Activated T-cell treated with anti-CD3 and anti-CD28 coated beads, Interleukin-2, amount 50 U/mL, for 24 hours (primary cell): ENCODE measurements at places on chromosomes 3 and 15.

- peaks cover 51% of the 10 kb centered on the region for H3K4me1 ChIP-seq
- peaks cover 20% of the 10 kb centered on the region for H3K36me3 ChIP-seq
- DNase-seq, result no peak
These were observed 103.5 kb downstream of the LPP start for GRCh38 chr3:188257384-188258026.

- no peak for DNase-seq
- no peak overlapping the region for H3K4me3 ChIP-seq
- H3K4me1 ChIP-seq, result peaks cover 12% of the 10 kb centered on the region
- no peaks in the 10 kb centered on the region for H3K27me3 ChIP-seq
- no peak overlapping the region for H3K27ac ChIP-seq
These were observed 6.2 kb upstream of the MYL3 start for GRCh38 chr3:46869440-46869839.

DNA sequence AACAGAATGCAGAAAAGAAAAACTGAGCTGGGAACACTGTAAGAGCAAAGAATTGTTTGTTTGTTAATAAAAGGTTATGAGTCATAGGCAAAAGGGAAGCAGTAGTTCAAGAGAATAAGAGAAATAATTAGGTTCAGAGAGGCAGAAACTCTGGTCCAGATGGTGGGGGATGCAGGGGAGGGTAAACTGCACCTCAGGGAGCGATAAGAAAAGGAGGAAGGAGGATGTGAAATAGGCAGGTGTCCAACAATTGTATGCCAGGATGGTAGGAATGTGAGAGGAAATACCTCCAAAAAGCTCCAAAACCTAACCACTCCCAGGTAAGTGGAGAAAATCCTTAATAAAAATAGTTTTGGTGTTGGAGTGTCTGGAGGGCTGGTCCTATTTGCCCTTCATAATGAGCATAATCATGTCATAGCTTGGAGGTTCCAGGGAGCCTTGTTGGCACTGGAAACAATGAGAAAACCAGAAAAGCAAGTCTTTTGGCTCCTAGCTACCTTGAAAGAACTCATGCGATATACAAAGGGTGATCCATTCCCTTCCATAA is 405.4 kb upstream of the TBL1XR1 start:
- H3K27me3 ChIP-seq, result no peaks in the 10 kb centered on the region
- H3K27ac ChIP-seq, result peak overlapping the region; percentile 14
- H3K36me3 ChIP-seq, result peaks cover 6% of the 10 kb centered on the region
- no peak overlapping the region for H3K4me3 ChIP-seq
- peaks cover 65% of the 10 kb centered on the region for H3K4me1 ChIP-seq
- DNase-seq, result no peak

GRCh38 chr15:100106732-100107131 is 235.0 kb downstream of the ADAMTS17 start:
- H3K36me3 ChIP-seq, result no peaks in the 10 kb centered on the region
- no peak overlapping the region for H3K27ac ChIP-seq
- H3K27me3 ChIP-seq, result no peaks in the 10 kb centered on the region
- peaks cover 25% of the 10 kb centered on the region for H3K4me1 ChIP-seq
- no peak for DNase-seq

DNA sequence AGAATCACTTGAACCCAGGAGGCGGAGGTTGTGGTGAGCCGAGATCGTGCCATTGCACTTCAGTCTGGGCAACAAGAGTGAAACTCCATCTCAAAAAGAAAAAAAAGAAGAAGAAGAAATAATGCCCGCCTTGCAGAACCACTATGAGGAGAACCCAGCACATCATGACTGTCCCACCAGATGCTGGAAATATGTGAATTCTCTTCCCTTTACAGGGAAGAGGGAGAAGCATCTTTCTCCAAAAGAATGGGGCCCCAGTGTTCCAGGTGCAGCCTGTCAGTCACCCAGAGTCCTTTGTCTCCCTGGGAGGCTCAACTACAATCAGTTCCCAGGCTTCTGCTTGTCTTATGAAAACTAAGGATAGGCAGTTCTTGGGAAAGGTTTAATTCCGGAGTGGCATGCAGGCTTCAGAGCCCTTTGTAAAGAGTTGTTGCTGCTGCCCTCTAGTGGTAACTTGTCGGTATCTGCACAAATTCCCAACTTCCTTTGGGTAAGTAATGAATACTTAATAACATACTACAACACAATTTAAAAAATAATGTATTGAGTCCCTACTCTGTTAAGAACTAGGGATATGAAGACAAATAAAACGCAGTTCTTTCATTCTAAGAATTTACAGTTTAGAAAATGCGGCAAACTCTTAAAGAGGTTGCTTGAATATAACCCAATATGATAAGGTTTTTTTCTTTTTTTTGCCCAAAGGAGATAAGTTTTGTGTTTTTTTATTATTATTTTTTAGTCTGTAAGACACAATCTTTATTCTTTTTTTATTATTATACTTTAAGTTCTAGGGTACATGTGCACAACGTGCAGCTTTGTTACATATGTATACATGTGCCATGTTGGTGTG is 18.6 kb upstream of the TICRR start:
- H3K27ac ChIP-seq, result no peak overlapping the region
- H3K4me3 ChIP-seq, result no peak overlapping the region
- peaks cover 34% of the 10 kb centered on the region for H3K27me3 ChIP-seq
- H3K36me3 ChIP-seq, result no peaks in the 10 kb centered on the region

GRCh38 chr3:16060358-16060852 is 114.1 kb upstream of the GALNT15 start:
- no peaks in the 10 kb centered on the region for H3K36me3 ChIP-seq
- DNase-seq, result no peak
- peaks cover 7% of the 10 kb centered on the region for H3K4me1 ChIP-seq
- H3K4me3 ChIP-seq, result no peak overlapping the region
- peaks cover 20% of the 10 kb centered on the region for H3K27me3 ChIP-seq
- H3K27ac ChIP-seq, result no peak overlapping the region

GRCh38 chr3:140323561-140323960 is 354.3 kb upstream of the TRIM42 start:
- H3K4me1 ChIP-seq, result no peaks in the 10 kb centered on the region
- H3K27ac ChIP-seq, result no peak overlapping the region
- no peaks in the 10 kb centered on the region for H3K27me3 ChIP-seq
- no peak overlapping the region for H3K4me3 ChIP-seq

GRCh38 chr3:133996251-133996661 is 33.5 kb downstream of the SLCO2A1 start:
- no peak for DNase-seq
- peaks cover 14% of the 10 kb centered on the region for H3K27me3 ChIP-seq
- H3K27ac ChIP-seq, result no peak overlapping the region
- H3K4me1 ChIP-seq, result no peaks in the 10 kb centered on the region
- H3K4me3 ChIP-seq, result no peak overlapping the region
